ENCODE measurements at places on chromosomes 2 and 18.
A peak's percentile ranks its signal among the peaks of the same experiment; 100 is the strongest.

DNA sequence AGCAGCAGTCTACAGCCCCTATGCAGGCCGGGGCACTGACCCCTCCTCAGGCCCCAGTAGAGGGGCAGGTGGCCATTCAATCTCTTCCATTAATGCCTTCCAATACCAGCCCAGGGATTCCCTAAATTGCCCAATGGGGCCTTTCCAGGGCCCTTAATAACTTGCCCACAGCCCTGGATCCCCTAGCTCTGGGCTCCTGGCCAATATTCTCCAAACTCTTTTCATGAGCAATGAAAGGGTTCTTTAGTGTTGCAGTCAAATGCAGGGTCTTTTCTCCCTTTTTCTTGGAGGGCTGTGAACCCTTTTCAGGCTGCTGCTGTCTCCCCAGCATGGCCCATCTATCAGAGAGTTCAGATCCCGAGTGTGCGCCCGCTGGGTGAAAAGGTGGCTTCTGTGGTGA is 41.3 kb upstream of the SLC1A4 start:
- no peak for DNase-seq

DNA sequence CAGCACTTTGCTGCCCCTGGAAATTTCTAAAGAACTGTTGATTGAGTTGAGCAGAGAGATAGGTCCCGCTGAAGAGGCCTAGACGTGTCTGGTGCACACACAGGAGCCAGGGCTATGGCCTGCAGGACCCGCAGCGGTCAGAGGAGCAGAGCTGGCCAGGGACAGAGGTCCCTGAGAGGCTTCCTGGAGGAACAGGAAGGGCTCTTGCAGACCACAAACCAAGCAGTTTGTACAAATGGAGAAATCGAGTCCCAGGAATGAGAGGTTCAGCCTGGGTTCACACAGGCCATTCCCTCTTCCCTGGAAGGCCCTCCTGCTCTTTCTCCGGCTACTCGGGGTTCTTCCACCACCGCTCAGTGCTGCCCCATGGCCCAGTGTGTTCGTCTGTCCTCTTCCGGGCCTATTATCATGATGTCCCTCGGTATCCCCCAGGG is 1.2 kb upstream of the BIN1 start:
- no peak for DNase-seq

DNA sequence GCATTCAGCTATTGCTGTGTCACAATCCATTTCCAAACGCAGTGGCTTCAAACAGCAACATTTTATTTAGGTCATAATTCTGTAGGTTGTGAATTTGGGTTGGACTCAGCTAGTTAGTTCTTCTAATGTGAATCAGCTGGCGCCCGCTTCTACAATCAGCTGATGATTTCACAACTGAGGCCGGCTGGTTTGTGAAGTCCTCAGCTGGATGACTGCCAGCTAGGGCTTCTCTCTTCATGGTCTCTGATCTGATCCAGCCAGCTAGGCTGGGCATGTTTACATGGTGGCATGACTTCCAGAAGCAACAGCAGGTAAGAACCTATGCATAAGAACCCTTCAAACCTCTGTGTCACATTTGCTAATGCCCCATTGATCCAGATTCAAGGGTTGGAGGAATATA is 172.0 kb downstream of the SLC4A10 start:
- peak; percentile 3 for DNase-seq

DNA sequence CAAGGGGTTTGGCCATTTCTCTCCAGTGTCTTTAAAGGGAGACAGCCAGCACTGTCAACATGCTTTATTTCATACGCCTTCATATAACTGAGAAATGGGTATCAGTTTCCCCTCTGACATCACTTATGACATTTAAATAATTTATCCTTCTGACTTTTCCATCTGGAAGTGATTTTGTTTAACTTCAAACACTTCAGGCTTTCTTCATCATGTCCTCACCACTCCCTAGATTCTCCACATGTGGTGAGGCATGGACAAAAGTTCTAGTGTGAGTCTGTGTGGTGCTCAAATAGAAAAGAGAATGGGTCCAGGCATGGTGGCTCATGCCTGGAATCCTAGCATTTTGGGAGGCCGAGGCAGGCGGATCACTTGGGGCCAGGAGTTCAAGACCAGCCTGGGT is 158.6 kb downstream of the TXNL1 start:
- no peak for DNase-seq

- DNase-seq = no peak
Observed at GRCh38 chr18:49006641-49007454, 56.1 kb upstream of the SMAD7 start.

- no peak for DNase-seq
Observed at GRCh38 chr2:126850940-126851339, 47.8 kb upstream of the TEX51 start.

GRCh38 chr2:10331702-10332401 is 29.1 kb downstream of the HPCAL1 start:
- DNase-seq = peak; percentile 83

DNA sequence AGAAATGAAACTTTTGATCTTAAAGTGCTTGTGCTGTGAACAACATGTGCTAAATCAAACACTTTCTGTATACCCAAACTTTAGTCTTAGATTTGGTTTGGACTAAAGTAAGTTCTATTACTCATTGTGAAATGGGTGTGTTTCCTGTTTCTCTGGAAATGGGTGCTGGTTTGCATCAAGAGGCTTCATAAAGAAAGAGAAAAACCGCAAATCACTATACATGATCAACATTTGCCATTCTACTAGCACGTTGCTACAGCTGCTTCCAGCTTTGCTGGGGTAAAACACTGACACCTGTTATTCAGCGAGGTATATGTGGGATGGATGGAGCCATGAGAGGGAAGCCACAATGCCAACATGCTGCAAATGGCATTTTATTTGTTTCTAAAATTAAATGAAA is 547.0 kb upstream of the ACVR2A start:
- DNase-seq = no peak

DNA sequence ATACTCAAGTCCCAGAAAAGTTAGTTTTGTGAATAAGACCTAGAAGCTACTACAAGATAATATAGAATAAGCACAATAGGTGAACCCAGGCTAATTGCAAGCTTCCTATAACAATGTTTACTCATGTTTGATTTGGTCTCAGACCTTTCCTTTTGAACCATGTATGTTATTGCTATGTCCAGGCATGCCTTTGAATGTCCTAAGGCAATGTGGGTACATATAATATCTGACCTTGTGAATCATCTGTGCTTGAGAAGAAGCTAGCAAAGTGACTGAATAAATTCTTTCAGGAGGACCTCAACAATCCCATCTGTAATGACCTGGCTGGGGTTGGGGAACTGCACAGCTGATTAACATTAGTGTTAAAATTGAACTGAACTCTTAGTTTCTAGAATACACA is 1285.9 kb upstream of the CELF4 start:
- DNase-seq = no peak

- DNase-seq = no peak
Observed at GRCh38 chr2:164606557-164606956, 14.7 kb downstream of the GRB14 start.

DNA sequence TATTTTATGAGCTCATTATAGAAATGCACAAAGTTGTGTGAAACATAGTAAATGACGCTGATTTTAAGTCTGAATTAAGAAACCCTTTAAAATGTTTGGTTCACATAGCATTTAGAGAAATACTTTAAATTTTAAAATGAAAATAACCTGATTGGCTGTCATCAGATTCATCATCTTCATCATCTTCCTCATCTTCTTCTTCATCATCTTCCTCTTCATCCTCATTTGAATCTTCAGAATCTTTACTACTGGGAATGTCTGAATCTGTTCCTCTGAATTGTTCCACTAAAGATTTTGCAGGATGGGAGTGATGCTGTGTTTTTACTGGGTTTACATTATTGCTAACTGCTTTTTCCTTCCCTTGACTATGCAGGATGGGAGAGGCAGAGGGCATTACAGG is 146.1 kb upstream of the WDSUB1 start:
- DNase-seq = no peak

- DNase-seq = peak; percentile 30
Observed at GRCh38 chr2:54763636-54764291, 40.3 kb downstream of the EML6 start.

- no peak for DNase-seq
Observed at GRCh38 chr18:57827646-57828045, 24.5 kb upstream of the ATP8B1 start.

DNA sequence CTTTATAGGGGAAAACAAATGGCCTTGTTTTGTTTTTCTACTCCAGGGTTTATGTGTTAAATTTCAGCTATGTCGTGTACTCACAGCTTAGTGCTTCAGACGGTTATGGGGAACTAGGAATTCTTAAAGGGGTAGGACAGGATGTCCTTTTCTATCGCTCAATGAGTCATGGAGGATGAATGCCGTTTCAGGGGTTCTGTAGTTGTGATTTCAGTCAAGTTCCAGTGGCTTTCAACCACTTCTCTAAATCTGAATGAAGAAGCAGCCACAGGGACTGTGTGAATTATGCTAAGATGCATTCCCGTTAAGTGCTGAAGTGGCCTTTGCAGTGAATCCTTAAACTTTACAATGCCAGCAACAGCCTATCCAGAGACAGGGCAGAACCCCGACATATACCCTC is 1231.7 kb upstream of the ZEB2 start:
- DNase-seq = peak; percentile 79

GRCh38 chr2:145410086-145410485 is 890.2 kb upstream of the ZEB2 start:
- no peak for DNase-seq

- no peak for DNase-seq
Observed at GRCh38 chr2:8974016-8974415, 29.5 kb downstream of the MBOAT2 start.

- no peak for DNase-seq
Observed at GRCh38 chr2:84435345-84436025, 23.6 kb downstream of the SUCLG1 start.

DNA sequence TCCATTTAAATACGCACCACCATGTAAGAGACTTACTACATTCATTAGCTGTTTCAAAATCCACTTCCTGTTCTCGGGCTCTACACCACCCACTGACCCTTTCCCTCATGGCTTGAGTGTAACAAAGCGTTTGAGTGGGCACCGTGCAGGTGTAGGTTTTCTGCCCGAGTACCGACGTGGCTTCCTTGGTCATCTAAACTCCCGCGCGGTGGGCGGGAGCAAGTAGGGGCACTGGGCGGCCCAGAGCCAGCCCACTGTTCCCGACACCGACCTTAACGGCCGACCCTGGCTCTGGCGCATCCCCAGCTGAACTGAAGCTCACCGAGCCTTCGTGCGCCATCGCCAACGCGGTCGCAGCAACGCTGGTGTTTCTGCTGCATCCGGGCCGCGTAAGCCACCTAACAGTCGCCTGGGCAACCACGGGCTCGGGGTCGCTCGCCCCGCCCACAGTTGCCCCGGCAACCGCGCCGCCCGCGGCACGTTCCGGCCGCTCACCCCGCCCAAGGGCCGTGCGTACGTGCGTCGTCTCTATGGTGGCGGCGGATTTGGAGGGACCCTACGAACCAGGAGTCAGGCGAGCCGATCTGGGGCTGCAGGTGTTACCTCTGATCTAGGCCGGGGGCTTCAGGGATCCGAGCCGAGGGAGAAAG is at the start of the genes C2orf81 and WDR54:
Gene C2orf81 (minus strand): TSS at position 399 of the 650 bp plus-strand sequence. CDS start 59 bp downstream, at position 340.
Gene WDR54 (plus strand): TSS at position 510 of the 650 bp plus-strand sequence. CDS start 424 bp downstream, outside the sequence.
- DNase-seq = peak; percentile 96

GRCh38 chr2:151280271-151280670 is 9.2 kb downstream of the NMI start:
- no peak for DNase-seq

GRCh38 chr18:48988508-48989303 is 37.9 kb upstream of the SMAD7 start:
- no peak for DNase-seq

DNA sequence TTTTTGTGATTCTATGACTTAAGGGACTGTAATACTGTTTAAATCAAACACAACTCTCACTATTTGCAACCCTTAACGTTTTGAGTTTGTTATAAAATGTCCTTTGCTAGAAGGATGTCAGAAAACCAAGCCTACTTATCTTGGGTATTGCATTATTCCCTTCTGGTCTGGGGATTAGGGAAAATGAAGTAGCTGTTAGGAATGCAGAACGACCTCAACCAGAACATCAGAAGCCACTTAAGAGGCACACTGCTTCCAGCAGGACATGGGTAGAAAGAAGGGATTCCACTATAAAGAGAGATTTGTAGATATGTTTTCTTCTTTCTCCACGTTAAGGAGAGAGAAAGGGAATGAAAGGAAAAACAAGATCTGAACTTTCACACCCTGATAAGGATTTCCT is 101.2 kb downstream of the SETBP1 start:
- no peak for DNase-seq

DNA sequence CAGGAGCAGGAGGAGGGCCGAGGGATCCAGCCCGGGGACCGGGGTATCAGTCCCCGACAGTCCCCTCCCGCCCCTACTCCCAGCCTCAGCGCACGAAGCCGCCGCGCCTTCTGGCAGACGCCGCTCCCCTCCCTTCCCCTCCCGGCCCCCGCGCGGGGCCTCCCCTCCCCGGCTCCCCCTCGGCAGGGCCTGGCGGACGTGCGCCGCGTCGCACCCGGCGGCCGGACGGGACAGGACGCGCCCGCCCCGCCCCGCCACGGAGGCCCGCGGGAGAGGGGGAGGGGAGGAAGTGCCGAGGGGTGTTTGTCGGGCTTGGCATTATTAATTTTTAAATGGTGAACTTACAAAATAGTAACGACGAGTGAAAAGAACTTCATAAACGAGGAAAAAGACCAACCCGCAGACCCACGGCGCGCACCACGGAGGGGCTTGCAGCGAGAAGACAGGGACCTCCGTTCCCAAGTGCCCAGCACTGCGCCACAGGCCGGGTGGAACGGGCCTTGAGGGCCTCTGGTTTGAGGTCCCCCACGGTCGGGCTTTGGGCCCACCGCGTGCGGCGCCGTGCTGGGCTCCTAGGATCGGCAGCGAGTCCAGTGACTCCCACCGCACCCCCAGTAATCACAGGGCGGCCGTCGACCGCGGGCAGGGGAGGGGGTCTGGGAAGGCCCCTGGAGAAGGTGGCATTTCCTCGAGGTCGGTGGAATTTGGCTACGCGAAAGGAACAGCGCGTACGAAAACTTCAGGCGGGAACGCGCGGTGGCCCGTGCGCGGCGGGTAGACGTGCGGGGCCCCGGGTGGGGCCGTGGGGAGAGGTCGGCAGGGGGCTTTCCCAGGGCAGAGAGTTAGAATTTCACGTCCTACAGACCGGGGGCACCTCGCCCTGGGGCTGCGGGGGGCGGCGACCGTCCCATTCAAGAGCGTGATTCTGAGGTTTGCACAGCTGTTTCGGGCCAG is 954 bp upstream of the CTDSP1 start:
- peak; percentile 91 for DNase-seq

GRCh38 chr2:189146553-189146952 is 33.0 kb downstream of the COL5A2 start:
- DNase-seq = no peak

DNA sequence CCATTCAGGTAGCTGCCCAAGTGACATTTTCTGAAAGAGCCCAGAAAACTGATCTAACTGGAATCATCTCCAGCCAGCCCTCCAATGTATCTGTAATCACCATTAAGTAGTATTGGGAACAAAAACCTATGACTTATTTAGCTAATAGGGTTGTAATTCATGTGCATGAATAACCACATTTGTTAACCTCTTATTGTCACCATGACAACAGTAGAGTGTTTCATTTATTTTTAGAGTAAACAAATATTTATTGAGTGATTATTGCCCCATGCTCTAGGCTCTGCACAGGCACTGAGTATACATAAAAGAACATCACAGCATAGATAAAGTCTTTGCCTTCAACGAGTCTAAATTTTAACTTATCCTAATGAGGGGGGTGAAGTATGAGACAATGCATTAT is 265.4 kb upstream of the UBE2E3 start:
- DNase-seq = no peak

GRCh38 chr2:218577482-218578220 is 9.0 kb downstream of the CNOT9 start:
- no peak for DNase-seq

- DNase-seq = no peak
Observed at GRCh38 chr18:3808985-3809780, 359.2 kb downstream of the TGIF1 start.

- DNase-seq = no peak
Observed at GRCh38 chr2:86706220-86706619, 13.9 kb upstream of the RMND5A start.

Data from hematopoietic multipotent progenitor cell treated with erythropoietin and hydrocortisone succinate and interleukin-3 and kit ligand, for 4 days (in vitro differentiated cells).